ENCODE measurements at places on chromosomes 2 and 18. TPM values are rescaled to one million over a fixed set of nuclear protein-coding genes. Genes with fewer than 3 reads are reported as not detected.

Gene UGT1A8
- total RNA-seq, result not detected

Gene RSAD2
- 0.48 TPM for total RNA-seq

Gene SCN1A
- 0.77 TPM for total RNA-seq

Gene DNAH6
- 12.1 TPM for total RNA-seq

Gene TNP1
- not detected for total RNA-seq

Gene CLEC4F
- total RNA-seq, result not detected

Gene SLC23A3
- 0.13 TPM for total RNA-seq

All from SK-MEL-5 (cell line).